ENCODE measurements at places on chromosomes 1 and 21.

DNA sequence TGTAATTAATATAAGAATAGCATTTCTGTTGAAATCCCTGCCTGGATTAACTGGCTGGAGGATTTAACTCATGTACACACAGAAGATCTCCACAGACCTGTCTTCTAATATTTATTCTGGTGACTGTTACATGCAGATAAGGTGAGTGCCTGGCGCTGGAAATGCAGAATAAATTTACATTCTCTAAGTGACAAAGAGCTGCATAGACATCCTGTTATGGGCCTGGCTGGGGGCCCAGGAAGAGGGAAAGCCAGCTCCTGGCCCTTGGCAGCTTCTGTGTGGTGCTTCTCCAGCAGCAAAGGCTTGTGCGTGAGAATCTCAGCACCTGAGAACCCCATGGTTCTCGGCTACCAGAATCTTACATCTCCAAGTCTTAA is 446.6 kb downstream of the PTPRU start:
- no peak for DNase-seq

DNA sequence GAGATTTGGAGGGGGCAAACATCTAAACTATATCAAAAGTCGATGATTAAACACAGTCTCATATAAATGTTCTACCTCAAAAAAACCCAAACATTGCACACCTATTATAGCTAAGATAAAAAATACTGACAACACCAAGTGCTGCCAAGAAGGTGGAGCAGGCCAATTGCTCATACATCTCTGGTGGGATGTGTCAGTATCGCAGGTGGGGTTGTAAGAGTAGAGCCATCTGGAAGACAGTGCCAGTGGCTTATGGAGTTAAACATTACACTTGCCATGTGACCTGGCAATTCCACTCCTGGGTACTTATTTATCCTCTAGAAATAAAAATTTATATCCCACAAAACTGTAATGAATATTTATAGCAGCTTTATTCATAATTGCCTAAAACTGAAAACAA is 213.4 kb downstream of the DISC1 start:
- no peak for DNase-seq

DNA sequence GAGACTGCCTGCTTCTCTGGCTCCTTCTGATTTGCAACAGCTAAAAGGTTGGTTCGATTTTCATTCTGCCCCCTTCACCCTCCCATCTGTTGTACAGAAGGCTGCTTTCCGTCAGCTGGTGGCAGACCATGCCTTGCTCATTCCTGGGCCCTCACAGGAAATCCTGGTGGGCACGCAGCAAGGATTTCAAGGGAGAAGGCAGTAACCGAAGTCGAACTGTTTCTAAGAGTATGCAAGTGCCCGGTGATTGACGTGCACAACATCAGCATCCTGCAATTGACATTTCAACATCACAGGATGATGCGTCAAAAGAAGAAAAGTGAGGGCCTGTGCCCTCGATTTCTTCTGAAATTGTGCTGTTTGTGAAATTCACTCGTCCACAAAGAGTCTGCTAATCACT is 83.8 kb downstream of the PLPP3 start:
- no peak for DNase-seq

DNA sequence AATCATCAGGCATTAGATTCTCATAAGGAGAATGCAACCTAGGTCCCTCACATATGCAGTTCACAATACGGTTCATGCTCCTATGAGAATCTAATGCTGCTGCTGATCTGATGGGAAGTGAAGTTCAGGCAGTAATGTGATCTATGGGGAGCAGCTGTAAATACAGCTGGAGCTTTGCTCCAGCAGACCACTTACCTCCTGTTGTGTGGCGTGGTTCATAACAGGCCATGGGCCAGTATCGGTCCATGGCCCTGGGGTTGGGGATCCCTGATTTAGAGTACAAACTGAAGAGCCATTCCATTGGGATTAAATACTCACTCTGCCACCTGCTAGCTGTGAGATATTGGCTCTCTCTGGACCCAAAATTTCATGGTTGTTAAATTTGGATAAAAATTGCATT is 244.6 kb upstream of the POGK start:
- DNase-seq: no peak

- DNase-seq: no peak
These were observed 25.4 kb downstream of the NUP210L start for GRCh38 chr1:154129391-154129970.

DNA sequence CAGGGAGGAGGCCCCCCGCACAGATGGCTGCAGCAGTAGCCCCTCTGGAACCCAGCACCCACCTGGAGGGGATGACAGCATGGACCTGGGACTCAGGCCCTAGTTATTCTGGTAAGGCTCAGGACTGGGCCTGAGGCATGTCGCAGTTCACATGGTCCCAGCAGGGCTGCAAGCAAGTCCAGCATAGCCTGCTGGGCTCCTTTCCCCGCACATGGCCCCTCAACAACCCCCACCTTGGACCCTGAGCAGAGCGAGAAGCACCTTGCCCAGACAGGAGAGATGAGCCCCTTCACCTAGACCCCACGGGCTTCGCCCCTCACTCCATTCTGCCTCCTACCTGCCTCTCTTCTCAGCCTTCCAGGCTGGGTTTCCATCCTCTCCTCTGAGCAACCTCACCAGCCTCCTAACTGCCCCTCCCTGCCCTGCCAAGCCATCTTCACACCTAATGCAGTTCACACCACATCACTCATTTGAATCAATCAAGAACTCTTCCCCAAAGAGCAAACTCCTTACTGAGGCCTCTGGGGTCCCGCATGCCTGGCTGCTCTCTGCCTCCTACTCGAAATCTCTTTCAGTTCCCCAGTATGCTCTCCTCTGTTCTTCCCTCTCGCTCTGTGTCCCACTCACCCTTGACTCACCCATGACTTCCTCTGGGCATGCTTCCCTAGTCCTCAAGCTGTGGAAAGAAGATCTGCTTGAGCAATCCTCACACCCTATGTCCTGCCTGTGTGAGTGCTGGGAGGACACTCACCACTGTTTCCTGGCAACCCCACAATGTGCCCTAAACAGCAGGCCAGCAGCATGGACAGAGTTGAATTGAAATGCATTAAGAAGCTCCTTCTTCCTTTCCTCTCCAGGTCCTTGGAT is 9.4 kb upstream of the THEMIS2 start:
- no peak for DNase-seq

DNA sequence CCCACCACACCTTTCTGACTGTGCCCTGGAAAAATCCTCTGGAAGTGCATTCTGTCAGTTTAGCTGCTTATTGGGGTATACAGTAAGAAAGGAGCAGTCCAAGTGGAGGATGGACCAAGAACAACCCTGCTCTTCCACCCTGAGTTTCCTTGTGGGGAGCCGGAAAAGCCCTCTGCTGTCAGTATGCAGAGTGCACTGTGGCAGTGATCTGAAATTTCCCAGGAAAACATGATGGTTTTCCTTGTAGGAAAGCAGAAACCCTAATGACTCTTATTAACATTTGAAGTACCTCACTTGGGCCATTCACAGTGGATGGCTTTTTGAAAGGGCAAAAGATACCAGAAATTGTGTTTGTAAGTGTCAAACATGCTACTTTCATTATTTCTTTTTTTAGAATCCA is 20.5 kb downstream of the ELAVL4 start:
- DNase-seq: no peak

GRCh38 chr1:169160845-169161495 is 54.5 kb downstream of the ATP1B1 start:
- DNase-seq: no peak

- DNase-seq: no peak
These were observed 111.3 kb downstream of the ADSS2 start for GRCh38 chr1:244340396-244340795.

DNA sequence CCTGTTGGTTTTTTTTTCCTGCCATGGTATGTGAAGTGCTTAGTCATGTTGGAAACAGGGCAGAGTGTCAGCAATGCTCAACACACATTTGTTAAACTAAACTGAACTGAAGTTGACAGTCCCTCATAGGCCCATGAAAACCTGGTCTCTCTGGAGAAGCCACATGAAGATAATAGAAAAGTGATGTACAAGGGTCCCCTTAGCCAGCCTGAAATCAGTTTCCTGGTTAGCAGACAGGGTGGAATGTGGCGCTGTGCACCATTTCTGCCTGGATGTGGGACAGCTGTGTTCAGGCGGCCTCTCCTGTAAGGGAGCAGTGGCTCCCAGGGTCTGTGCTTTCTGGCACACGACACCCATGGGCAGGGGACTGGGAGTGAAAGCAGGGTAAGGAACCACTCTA is 9.9 kb upstream of the CHI3L1 start:
- no peak for DNase-seq

GRCh38 chr1:116310180-116310579 is 62.9 kb upstream of the ATP1A1 start:
- DNase-seq: no peak

DNA sequence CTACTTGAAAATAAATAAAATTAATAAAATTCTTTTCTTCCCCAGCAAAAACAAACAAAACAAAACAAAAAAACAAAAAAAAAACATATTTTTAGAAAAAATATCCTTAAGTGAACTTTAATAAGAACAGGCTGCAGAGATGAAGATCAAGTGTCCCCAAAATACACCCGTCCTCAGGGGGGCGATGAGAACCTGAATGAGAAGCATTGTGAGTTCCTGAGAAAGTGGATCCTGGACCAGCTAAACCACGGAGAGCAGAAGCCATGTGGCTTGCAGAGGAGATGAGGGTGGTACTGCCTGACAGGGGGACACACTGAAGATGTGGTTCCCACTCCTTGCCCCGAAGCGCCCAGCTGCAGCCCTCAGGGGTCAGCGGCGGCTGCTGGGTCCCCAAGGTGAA is 89.3 kb downstream of the ITPKB start:
- DNase-seq: no peak

GRCh38 chr1:171180670-171181069 is 4.4 kb upstream of the FMO2 start:
- DNase-seq: no peak

DNA sequence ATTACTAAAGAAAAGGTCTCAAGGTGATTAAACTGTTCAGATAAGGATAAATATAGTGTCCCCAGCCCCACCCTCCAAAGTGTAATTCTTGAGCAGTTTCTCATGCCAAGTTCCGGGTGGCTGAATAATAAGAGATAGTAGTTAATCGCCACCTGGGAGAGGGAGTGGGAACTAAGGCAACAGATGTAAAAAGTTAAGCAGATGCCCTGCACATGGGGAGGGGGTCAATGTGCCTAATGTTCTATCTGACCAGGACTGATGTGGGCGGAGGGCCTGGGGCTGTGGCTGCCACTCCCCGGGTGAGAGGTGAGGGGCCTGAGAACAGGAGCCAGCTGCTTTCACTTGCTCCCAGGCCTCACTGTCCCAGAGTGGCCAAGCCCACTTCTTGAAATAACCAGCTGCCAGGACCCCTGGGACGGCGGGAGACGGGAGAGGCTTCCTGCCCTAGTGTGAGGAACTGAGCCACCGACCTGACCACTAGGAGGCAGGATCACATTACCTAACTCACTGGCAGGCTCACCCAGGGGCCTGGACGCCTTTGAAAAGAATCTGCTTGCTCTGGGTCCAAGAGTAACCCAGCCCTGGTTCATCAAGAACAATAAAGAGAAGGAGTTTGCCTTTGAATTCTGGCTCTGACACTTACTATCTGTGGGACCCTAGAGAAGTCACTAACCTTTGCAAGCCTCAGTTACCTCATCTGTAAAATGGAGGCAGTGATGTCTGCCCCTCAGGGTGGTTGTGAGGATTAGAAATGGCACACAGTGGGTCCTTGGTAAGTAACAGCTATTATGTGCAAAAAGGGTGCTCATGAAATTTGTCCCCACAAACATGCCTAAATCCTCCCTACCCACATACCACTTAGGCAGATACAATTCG is 179.2 kb downstream of the ATG4C start:
- no peak for DNase-seq

DNA sequence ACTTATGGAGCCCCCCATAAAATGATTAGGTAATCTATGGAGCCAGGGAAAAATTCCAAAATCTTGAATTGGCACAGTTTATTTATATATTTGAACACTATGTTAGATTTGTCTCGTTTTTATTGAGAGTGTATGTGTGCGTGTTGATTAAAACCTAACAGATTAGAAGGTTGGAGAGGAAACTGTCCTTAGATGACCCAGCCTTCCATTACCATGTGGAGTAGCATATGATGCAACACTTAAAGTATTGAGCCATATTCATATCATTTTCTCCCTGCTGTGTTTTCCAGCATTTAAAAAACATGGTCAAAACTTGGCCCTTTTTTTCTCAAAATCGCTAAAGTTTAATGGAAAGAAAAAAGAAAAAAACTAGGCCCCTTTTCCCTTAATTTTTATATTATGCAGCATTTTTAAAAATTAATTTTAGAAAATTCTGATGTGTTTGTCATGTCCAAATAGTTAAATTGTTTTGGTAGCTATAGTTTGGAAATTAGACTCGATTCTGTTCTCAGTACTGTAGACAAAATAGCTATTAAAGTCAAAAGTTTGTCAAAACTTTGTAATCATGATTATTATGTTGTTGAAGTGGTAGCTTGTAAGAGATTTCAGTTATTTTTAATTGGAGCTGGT is 2.3 kb downstream of the LRRC8D start:
- DNase-seq: no peak

- no peak for DNase-seq
These were observed 17.1 kb downstream of the ZBTB17 start for GRCh38 chr1:15958793-15959192.

DNA sequence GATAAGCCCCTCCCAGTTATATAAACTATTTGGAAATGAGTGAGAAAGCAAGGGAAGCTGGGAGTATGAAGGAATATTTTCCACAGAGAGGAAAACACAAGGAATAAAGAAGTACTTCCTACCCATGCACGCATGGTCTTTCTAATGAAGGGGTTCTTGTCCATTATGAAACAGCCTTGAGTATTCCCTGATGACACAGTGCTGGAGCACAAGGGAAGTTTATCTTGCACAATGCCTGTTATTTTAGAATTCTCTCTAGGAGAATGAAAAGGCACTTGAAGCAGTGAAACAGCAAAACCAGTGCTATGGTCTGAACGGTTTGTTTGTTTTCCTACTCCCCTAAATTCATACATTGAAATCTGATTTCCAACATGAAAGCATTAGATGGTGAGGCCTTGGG is 38.6 kb upstream of the ADAMTS1 start:
- DNase-seq: no peak

- DNase-seq: peak; percentile 34
These were observed 58.5 kb downstream of the TENT5C start for GRCh38 chr1:117664314-117664713.

- DNase-seq: no peak
These were observed 48.9 kb upstream of the KIF26B start for GRCh38 chr1:245105815-245106410.

GRCh38 chr1:228691211-228691610 is 44.1 kb upstream of the RHOU start:
- DNase-seq: no peak

- no peak for DNase-seq
These were observed 22.1 kb downstream of the RRP1 start for GRCh38 chr21:43811262-43812105.

- DNase-seq: no peak
These were observed 119.8 kb upstream of the PTGFR start for GRCh38 chr1:78370779-78371482.

GRCh38 chr1:115877511-115877910 is 36.6 kb upstream of the NHLH2 start:
- no peak for DNase-seq

GRCh38 chr1:77039739-77040138 is 172.5 kb downstream of the ST6GALNAC5 start:
- DNase-seq: no peak

DNA sequence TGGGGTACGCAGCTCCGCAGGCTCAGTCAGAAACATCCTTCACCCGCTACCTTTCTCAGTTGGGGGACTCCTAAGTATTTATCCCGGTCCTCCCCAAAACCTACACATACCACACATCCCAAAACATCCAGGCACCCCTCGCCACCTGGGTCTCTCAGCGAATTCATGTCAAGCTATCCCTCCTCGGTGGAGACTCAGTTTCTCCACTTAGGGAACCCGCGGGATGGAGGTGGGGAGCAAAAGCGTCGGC is 1.3 kb upstream of the ZBTB7B start:
- no peak for DNase-seq

GRCh38 chr1:5903680-5904079 is 88.5 kb downstream of the NPHP4 start:
- DNase-seq: no peak

All from activated CD4-positive, alpha-beta T cell treated with anti-CD3 and anti-CD28 coated beads, Interleukin-2, amount 50 U/mL, for 1 hour (primary cell).